ENCODE measurements at places on chromosomes 13 and 19.

DNA sequence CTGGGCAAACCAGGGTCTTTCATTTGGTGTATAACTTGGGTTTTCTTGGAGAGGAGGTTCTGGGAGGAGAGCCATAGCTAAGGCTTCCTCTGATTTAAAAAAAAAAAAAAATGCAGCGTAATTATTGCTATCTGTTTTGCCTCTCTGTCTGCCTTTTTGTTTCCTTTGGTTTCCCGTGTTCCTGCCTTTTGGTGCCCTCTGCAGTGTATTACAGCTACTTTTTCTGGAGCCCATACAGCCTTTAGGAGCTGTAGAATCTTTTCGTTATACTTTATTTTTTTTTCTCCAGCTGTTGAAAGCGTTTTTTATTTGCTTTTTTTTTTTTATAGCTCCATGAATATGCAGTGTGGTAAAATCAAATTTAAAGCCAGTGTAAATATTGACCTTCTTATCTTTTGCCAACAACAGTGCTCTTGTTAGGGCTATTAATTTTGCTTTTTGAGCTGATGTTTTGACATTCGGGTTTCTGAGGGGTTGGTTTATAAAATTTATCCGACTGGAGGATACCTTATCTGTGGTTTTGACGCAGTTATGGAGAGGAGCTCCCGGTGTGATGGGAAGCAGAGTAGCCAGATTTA, 38.1 kb downstream of the ZNF493 start:
- DNase-seq: no peak

- DNase-seq: no peak
Observed at GRCh38 chr13:97234742-97235141, 12.6 kb downstream of the MBNL2 start.

DNA sequence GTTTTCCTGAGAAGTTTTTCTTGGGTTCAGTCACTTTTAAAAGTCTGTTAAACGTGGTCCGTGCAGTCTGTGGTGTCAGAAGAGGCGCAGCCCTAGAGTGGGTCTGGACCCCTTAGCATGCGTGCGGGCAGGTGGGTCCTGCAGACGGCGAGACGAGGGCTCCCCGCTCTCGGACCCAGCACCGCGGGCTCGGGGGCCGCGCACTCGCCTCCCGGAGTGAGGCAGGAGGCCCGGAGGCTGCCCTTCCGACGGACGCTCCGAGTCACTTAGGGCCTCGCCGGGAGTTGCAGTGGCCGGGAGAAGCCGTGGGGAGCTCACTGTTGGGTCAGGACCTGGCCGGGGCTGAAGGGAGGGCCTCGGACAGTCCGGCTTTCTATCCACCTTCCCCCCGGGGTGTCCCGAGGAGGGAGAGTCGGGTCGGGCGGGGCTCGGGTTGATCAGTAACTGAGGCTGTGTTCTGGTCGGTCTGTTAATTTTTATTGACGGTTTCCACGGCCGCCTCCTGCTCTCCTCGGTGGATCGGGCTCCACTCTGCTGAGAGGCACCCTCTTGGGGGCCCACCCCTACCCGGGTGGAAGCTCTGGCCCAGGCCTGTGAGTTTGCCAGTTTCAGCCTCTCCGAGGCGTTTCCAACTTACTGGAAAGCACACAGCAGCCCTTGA, 1.3 kb downstream of the PTBP1 start:
- no peak for DNase-seq

GRCh38 chr19:11194656-11195558, 2.4 kb downstream of the KANK2 start:
- no peak for DNase-seq

- no peak for DNase-seq
Observed at GRCh38 chr13:46119883-46120614, 15.2 kb upstream of the CPB2 start.

GRCh38 chr19:45215391-45216191, 29.6 kb downstream of the EXOC3L2 start:
- DNase-seq: no peak

DNA sequence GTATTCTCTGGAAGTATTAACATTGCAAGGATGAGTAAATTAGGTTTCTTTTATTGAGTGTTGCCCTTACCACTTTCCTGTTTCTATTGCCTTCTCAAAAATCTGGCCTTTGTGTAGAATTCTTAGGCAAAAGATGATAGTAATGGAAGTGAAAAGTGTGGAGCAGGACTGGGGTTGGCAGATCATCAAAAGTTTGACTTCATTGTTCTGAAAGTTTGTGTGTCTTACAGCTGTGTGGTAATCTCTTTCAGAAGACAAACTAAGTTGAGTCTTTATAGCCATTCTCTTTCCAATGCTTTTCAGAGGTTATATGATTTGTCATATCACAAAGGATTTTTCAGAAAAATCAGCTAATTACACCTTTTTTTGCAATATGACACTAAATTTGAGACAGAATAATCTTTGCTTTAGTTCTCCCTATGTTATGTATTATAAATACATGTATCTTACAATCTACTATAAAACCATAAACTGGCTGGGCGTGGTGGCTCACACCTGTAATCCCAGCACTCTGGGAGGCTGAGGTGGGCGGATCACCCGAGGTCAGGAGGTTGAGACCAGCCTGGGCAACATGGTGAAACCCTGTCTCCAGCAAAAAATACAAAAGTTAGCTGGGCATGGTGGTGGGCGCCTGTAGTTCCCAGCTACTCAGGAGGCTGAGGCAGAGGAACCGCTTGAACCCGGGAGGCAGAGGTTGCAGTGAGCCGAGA, 8.7 kb upstream of the KCNRG start:
- no peak for DNase-seq

DNA sequence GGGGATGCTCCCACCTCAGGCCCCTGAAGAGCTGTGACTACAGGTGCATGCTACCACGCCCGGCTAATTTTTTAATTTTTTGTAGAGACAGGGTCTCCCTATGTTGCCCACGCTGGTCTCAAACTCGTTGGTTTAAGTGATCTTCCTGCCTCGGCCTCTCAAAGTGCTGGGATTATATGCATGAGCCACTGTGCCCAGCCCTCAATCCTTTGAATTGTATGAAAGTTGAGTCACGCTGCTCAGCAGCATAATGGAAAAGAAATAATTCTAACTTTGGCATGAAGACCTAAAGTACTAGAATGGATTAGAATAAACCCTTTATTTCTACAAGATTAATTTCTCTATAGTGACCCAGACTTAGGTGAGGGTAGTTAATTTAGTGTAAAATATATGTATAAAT, 42.4 kb downstream of the MRPS31 start:
- DNase-seq: no peak

GRCh38 chr13:88919970-88920628, 1248.9 kb downstream of the SLITRK5 start:
- no peak for DNase-seq

- peak; percentile 83 for DNase-seq
Observed at GRCh38 chr19:32345261-32346207, at the start of gene ZNF507. TSS of gene ZNF507 (plus strand) at chr19:32345610. CDS start at chr19:32352831, 7,221 bp downstream.

DNA sequence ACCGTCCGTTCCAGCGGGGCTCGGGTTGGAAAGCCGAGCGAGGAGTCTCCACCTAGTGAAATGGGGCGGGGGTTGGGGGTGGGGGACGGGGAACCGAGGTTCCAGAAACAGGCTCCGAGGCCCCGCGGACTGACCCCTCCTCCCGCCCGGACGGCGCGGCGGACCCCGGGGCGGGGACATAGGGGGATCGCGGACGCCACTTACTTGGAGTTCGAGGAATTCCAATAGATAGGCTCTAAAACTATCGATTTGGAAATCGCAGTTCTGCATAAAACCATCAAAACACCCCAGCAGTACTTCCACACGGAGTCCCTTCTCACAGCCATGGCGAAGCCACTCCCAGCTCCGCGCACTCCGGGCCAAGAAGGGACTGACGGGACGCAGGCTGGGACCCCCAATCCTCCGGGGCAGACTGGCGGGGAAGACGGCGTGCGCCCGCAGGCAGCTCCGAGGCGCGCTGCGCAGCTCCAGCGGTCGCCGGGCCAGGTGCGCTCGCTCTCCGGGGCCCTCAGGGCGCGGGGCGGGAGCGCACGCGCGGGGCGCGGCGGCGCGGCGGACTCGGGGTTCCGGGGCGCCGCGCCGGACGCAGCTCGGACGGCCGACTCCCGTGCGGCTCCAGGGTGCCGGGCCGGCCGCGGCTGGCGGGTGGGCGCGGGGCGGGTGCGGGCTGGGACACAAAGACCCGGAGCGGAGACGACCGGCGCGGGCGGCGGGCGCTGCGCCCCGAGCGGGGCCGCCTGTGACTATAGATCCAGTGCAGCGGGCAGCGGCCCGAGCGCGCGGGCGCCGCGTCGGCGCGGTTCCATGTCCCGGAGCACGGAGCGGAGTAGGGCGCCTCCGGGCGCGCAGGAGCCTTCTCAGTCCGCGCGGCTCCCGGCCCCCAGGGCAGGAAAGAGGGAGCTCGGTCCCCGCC, 567 bp downstream of the EFNB2 start:
- DNase-seq: peak; percentile 5

- no peak for DNase-seq
Observed at GRCh38 chr13:42750794-42751193, 30.6 kb upstream of the FAM216B start.

DNA sequence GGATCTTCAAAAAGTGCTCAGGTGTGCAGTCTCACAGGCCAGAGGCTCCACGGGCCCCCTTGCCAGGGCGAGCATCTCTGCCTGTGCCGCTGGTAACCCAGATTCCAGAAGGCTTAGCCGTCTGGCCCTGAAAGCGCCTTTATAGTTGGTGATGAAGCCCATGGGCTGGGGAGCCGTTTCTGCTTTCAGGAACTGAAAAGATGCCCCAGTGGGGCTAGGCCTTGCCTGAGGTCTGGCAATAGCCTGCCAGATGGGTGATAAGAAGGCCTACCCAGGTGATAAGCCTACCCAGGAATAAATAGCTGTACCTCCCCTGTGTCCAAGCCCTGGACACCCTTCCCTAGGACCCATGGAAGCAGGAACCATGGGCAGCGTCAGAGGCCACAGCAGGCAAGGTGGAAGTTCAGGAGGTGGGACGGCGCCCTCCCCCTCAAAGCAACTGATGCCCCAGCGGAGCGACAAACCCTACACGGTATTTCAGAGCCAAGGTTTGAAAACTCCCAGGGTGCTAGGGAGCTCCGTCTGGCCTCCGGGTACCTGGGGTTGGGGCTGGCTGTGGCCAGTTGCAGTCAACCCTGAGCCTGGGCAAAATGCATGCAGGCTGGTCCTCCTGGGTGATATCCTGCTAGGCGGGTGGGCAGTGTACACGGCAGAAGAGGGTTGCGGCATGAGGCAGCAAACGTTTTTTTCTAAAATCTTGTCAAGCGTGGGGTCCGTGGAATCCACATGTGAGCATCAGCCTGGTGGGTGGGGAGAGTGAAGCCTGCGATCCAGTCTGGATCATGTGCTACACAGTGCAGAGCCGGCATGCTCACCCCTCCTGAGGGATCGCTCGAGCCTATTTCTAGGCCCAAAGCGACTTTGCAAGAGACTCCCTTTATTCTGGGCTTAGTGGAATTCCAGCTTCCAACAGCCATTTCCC, 45.3 kb downstream of the ACTN4 start:
- DNase-seq: no peak

DNA sequence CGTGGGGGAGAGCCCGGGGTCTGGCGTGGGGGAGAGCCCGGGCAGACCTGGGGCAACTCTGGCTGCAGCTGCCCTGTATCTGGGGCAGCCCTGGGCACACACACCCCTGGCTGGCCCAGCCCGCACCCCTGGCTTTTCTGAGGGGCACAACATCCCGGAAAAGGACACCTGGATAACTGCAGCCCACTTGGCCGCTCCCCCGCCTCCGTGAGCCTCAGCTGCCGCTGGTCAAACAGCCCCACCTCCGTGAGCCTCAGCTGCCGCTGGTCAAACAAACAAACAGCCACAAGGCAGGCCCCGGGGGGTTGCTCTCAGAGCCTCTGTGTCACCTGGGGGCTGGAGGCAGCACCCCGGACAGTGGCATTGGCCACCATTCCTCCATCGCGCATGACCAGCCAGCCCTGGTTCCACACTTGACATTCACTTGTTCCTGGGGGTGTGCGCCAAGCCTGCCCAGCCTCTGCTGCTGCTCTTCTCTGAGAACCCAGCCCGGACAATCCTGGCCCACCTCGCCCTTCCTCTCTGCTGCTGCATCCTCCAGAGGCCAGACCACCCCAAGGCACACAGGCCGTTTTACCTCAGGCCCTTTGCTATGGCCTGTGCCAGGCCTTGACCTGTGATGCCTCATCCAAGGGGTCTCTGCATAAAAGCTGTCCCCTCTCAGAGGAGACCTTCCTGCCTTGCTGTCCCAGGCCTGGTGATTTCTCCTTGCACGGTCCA, 19.9 kb downstream of the CEBPG start:
- no peak for DNase-seq

GRCh38 chr19:30596813-30597399, 224.7 kb downstream of the ZNF536 start:
- no peak for DNase-seq

GRCh38 chr19:18292462-18292809, 11.0 kb upstream of the JUND start:
- no peak for DNase-seq

- no peak for DNase-seq
Observed at GRCh38 chr13:73482556-73482955, 423.8 kb downstream of the KLF5 start.

GRCh38 chr13:111659842-111660241, 339.4 kb downstream of the TEX29 start:
- DNase-seq: no peak

DNA sequence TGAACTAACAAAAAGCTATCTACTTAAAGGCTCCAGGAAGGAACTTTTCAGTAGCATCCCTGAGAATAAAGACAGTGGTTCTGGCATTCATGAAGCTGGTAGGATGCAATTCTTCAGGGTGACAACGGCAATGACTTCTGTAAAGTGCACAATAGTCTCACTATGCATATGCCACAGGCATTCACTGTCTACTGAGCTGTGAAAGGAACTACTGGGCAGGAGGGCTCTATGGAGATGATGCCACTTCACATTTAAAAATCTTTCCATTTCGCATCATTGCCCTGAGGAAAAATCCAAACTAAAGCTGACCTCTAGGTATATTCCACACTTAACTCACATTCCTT, 2020.6 kb upstream of the PCDH20 start:
- DNase-seq: no peak

- DNase-seq: no peak
Observed at GRCh38 chr13:113770441-113770840, 11.4 kb downstream of the TMEM255B start.

GRCh38 chr13:51494156-51494555, 41.3 kb upstream of the INTS6 start:
- DNase-seq: no peak

DNA sequence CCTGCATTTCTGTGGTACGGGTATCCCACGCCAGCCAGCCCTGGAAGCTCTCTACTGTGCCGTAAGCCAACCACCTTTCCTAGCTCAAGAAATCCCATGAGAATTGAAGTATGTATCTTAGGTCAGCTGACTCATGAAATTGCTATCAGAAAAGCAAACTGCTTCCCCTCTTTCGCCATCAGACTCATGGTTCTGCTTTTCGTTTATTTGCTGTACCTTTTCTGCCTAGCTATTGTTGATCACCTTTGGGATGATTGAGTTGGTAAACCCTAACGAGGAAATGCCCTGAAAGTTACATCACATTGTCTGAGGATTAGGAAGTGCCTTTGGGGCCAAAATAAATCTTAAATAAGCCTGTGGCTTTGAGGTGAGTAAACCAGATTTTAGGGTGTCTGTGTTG, at the start of gene ADGRE3:
Gene ADGRE3 (minus strand): TSS at position 81 of the 400 bp plus-strand sequence. CDS start 74 bp downstream, at position 7.
- no peak for DNase-seq

- no peak for DNase-seq
Observed at GRCh38 chr13:20521364-20522115, 4.1 kb downstream of the CRYL1 start.

- DNase-seq: no peak
Observed at GRCh38 chr19:33134571-33135041, 2.7 kb downstream of the WDR88 start.

All from NCI-H2171 (cell line).